ENCODE measurements at places on chromosomes 5 and 9. TPM values are rescaled to one million over a fixed set of nuclear protein-coding genes. Genes with fewer than 3 reads are reported as not detected.

GRCh38 chr5:435961-436640, 6.9 kb upstream of the EXOC3 start:
- no peak for DNase-seq

Gene TRAF2
- polyA plus RNA-seq, result 10.8 TPM

DNA sequence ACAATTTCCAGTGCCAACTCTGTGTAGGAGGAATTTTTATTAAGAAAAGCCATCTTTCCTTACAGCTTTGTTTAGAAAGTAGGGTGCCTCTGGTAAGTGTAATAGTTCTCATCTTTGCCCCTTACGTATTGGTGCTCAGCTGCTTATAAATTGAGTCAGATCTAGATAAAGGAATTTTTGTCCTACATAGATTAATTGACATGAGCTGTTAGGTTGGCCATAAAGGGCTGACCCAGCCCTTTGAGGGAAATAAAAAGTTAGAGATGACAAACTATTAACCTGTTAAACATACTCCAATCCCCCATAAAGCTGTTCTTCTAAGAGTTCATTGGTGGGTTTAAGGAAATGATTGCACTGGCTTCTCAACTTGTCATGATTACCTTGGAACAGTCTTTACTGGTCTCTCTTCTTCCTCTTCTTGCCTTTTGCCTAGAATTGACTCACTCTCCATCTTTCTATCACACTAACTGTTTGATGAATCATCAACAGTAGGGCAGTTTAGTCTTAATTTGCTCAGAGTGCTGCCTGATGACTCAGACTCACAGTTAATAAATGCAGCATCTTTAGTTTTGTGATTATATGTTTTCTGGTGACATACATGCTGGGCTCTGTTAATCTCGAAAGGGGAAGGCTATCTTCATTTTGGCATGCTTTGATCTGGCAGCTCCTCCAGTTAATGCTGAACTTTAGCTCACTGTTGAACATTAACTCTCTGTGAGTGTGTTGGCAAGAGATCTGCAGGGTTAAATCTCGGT, 51.7 kb downstream of the ARHGAP26 start:
- DNase-seq, result no peak

GRCh38 chr5:65474130-65474711, 7.5 kb downstream of the ADAMTS6 start:
- no peak for DNase-seq

- DNase-seq, result no peak
Observed at GRCh38 chr5:100826133-100826532, 76.9 kb downstream of the ST8SIA4 start.

DNA sequence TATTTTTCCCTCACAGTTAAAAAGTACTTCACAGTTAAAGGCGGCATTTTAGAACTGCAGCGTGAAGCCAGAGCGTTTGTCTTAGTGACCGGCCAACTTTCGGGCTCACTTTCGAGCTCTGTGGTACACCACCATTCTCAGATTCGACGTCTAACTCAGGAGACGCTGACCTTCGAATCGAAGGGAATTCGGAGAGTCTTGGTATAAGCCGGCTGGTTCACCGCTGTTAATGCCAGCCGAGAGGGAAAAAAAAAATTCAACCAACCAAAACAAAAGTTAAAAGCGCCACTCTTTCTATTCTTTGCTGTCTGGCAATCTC, 544 bp upstream of the SNX24 start:
- DNase-seq, result no peak

Gene INSYN2B
- 4.5 TPM for polyA plus RNA-seq

DNA sequence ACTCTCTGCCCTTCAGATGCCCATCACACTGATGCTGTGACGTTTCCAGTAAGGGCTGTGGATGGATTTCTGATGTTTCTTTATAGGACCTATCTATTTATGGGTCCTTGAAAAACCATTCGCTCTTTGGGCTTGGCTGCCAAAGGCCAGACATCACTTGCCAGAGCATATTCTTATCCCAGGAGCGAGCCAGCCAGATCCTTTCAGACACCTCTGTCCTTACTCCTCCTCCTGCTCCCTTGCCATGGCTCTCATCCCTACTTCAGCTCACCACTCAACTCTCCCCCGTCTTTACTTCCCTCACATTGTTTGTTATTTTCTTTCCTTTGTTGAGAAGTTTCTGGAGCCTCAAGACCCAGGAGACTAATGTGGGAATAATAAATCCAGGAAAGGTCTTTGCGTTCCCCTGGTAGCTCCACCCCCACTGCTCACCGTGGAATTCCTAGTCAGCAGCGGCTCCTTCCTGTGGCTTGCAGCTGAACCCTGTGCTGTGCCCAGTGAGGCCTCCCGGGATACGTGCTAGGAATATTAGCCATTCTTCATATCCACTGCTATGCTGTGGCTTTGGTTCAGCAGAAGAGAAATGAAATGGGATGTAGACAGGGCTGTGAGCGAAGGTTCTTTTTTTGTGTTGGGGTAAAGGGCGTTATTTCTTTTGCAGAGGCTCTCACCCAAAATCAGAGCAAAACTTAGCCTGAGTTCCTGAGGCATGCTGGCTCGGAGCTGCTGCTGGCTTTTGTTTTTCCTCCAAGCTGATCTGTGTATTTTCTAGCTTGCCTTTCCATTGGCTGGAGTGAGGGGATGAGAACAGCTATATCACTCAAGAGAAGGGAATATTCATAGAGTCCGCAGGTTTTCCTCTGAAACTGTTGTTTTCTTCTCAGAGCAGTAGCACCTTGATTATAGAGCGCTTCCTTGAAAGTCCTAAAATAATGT, 171.1 kb downstream of the SAXO1 start:
- no peak for DNase-seq

Gene FOXE1
- not detected for polyA plus RNA-seq

Gene DCTN3
- 101 TPM for polyA plus RNA-seq

DNA sequence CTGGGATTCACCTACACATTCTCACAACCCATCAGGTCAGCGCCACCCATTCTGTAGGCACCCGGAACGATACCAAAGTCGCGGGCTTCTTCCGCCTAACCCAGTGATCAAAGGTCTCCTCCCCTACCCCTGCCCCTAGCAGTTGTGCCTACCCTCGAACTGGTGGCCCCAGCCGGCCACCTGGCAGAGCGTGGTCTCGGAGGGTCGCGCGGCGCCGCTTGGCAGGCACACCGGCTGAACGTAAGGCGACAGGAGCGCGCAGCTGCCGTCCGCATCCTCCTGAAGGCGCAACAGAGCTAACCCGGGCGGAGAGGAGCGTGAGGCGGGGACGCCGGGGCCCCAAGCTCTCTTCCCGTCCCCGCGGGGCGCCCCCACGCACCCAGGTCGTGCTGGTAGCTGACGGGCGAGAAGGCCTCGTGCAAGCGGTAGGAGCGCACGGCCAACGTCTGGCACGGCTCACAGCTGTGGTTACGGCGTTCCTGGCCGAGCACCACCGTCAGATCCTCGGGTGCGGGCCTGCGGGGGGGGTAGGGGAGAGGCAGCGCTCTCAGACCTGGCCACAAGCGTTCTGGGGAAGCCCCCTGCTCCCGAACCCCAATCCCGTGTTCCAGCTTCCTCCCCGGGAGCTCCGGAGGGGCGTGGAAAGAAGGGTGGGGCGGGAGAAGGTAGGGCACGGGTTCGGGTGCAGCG, 2.8 kb upstream of the PFN3 start:
- no peak for DNase-seq

Gene MYMK
- polyA plus RNA-seq, result not detected

Gene MRPS2
- 42.8 TPM for polyA plus RNA-seq

Gene PCDHA1
- polyA plus RNA-seq, result 0.08 TPM

DNA sequence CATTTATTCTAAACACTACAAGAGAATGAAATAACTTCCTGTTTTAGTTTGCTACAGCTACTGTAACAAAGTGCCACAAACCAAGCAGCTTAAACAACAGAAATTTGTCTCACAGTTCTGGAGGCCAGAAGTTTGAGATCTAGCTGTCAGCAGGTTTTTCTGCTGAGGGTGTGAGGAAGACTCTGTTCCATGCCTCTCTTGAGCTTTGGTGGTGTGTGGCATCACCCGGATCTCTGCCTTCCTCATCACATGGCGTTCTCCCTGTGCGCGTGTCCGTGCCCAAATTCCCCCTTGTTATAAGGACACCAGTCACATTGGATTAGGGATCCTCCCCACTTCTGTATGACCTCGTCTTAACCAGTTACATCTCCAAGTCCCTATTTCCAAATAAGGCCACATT, 97.7 kb downstream of the CFAP95 start:
- DNase-seq, result no peak

Gene PPP1R2B
- not detected for polyA plus RNA-seq

DNA sequence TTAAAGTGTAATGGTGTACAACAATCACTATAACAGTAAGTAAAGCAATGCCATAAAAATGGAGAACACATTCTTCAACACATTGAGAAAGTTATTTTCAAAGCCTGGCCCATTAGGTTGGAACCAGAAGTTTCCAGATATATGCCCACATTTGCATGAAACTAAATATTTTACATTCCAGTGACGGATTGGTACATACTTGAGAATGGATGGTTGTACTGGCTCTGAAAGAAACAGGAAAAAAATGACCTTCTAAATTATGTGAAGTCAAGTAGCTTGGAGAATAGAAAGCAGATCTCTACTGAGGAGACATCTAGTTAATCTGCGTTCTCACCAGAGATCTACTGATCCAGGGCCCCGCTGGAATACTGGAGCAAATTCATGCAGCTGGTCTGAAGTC, 1037.0 kb downstream of the NR2F1-AS1 start:
- DNase-seq, result no peak

Gene SH3RF2
- polyA plus RNA-seq, result 0.44 TPM

DNA sequence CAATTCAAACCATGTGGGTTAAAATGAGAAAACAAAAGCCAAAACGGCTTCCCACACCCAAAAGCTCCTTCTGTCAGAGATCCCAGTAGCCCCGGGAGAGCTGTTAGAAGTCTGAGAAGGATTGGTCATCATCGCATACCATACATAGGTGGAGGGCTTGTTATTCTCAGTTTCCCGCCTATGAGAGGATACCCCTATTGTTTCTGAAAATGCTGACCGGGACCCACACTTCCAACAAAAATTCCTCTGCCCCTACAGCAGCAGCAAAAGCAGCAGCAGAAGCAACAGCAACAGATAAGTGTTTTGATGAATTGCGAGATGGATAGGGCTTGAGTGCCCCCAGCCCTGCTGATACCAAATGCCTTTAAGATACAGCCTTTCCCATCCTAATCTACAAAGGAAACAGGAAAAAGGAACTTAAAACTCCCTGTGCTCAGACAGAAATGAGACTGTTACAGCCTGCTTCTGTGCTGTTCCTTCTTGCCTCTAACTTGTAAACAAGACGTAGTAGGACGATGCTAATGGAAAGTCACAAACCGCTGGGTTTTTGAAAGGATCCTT, at the start of gene TEK:
Gene TEK (plus strand): TSS at position 245 of the 561 bp plus-strand sequence. CDS start 366 bp downstream, outside the sequence.
- no peak for DNase-seq

GRCh38 chr5:120101771-120102170, 362.3 kb upstream of the PRR16 start:
- no peak for DNase-seq

- DNase-seq, result no peak
Observed at GRCh38 chr9:131673531-131673930, 66.3 kb downstream of the RAPGEF1 start.

- DNase-seq, result no peak
Observed at GRCh38 chr9:98231770-98232478, 23.5 kb downstream of the TBC1D2 start.

All from right lung (tissue), 10 donors.